ENCODE measurements at places on chromosomes 2 and 18.

DNA sequence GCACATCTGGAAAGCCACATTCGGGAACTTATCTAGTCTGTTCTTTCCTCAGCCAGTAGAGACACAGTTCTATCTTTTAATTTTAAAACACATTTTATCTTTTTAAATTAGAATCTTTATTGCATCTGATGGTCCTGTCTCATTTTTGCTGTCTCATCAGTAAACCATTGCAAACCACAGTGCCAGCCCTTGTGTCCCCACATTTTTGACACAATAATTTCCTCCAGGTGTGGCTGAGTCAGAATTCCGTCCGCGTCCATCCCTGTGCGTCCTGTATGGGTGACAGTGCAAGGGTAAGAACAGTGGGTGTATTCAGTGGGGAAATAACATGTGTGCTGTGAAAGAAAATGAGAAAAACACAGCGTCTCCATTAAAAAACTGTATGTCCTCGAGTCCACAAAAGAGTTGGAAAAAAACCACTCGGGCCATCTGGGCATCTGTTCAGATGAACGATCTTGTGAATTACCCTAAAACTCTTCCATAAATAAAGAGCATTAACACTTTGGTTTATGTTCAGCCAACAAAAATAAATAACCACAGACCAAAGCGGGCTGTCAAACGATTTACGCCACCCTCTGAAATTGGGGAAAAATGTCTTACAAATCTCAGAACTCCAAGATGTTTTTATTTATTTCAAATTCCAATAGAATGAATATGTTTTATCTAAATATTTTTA is 137.3 kb downstream of the ZNF516 start:
- DNase-seq: no peak

- no peak for DNase-seq
These were observed 79.3 kb downstream of the ABI2 start for GRCh38 chr2:203407496-203407895.

DNA sequence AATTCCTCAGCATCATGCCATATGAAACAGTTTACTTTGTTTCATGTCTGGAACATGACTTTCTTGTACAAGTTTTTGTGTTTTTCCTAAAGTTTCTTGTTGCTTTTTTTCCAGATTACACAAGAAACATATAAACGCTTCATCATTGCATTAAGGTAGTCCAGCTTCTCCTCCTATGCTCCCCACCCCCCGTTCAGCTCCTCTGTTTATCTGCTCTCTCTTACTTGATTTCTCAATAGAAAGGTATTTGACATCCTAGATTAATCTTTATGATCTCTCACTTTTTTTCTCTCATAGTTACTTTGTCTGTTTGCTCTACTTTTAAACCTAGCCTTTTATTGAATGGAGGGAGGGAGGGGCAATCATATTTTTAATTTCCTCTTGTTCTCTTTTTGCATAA is 25.4 kb downstream of the SLC40A1 start:
- DNase-seq: no peak

DNA sequence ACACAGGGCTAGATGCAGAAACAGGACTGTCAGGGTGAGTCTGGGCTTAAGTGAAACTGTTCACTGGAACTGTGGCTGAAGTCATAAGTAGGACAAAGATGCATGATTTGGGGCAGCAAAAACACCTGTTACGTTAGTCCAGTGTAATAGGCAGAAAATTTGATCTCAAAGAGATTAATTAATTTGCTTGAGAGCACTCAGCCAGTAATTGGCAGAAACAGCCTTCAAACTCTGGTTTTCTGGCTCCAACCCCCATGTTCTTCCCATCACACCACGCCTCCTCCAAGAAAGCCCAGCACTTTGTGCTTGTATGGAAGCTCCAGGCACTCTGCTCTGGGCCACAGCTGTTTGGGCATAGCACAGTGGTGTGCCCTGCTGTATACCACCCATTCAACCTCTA is 54.0 kb downstream of the CNTNAP5 start:
- DNase-seq: no peak

DNA sequence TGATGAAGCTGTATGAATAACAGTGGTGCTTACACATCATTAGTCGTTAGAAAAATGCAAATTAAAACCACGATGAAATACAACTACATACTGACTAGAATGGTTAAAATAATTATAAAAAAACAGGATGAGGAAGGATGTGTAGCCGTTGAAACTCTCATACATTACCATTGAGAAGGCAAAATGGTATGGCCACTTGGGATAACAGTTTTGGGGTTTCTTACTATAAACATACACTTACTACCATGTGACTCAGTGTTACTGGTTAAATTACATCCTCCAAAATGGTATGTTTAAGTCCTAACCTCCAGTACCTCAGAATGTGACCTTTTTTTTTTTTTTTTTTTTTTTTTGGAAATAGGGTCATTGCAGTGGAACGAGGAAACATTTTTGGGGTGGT is 58.4 kb downstream of the UBE2E3 start:
- no peak for DNase-seq
